Stimulated activated CD4-positive, alpha-beta T cell treated with anti-CD3 and anti-CD28 coated beads, TNF-alpha, amount 100 ng/mL, for 4 hours (primary cell): ENCODE measurements at places on chromosomes 13 and 19.

DNA sequence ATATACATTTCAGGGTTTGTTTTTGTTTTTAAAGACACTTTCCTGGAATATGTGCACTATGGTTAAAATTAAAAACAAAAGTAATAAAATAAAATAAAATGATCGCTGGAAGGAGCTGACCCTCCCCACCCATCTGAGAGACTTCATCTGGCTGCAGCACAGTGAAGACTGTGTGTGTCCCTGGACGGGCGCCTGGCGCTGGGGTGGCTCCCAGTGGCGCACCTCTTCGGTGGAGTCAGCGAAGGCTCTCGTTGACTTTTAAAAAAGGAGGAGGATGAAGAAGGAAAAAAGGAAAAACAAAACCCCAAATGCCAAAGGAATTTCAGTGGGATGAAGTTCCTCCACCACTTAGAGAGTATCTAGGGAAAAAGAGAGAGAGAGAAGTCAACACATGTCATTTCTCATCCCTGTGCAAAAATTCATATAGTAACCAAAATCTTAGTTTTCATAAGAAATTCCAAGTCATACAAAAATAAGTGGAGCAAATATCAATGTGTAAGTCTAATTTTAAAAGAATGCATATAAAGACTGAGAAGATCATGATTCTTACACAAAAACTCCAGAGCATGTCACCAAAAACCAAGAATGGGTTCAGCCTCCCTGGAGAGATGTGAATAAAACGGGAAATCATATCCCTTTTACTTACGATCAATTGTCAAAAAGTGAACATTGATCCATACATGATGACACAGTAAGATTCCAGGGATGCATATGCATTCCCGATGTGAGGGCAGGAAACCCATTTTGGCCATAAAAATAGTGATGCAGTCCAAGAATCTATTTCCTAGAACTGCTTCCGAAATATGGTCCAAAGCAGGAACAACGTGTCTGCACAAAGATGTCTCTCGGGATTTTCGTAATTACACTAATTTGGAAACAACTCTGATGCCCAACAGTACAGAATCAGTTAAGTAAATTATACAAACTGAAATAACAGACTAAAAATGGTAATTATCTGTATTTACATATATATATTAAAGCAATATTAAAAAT is 123.8 kb downstream of the STK24 start:
- DNase-seq, result no peak

- DNase-seq, result peak; percentile 17
Measured at GRCh38 chr13:97434397-97435201, 630 bp downstream of the RAP2A start.

- no peak for DNase-seq
Measured at GRCh38 chr13:77502104-77502720, 33.3 kb upstream of the SCEL start.

- no peak for DNase-seq
Measured at GRCh38 chr19:47729468-47729798, 15.9 kb upstream of the NOP53 start.

DNA sequence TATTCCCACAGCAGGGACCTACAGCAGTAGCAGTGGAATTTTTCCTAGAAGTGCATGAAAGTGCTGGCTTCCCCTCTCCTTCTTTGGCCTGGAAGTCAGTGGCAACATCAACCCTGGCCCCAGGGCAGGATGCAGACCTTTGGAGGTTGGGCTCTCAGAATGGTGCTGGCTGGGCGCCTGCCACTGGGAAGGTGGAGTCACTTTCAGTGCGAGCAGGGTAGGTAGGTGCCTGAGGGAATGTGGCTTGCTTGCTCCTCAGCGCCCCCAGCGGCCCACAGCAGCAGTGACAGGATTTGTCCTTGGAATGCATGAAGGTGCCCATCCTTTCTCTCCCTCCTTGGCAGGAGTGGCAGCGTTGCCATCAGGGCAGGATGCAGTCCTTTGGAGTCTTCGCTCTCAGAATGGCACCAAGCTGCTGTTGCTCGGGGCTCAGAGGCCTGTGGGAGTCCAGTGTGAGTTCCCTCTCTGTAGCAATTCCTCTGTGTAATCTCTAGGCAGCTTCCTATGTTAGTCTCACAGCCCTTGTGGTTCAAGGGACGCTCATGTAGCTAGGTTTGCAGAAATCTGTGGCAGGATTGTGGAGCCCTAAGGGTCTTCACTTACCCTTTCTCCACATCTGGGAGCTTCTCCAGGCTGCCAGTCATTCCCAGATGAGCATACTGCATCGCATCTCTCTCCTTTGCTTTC is 354.4 kb upstream of the DACH1 start:
- DNase-seq, result no peak

DNA sequence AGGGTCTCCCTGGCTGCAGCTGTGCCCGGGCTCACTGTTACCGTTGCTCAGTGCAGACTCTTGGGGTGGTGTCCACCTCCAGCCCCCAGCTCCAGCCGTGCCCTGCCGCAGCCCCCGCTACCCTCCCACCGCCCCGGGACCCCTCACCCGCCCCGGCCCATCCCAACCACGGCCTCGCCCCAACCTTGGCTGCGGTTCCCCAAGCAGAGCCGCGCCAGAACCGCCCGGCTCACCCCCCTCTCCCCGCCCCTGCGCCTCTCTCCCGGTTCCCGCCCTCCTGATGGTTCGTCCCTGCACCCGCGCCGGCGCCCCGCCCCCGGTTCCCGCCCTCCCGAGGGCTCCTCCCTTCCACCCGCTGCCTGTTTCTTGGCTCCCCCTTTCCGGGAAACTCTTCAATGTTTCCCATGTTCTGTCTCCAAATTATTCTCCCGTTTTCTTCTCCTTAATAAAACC is 40.3 kb downstream of the ANKRD10 start:
- peak; percentile 17 for DNase-seq
